Astrocyte of the spinal cord (primary cell): ENCODE measurements at places on chromosomes 11 and 22.
A peak's percentile ranks its signal among the peaks of the same experiment; 100 is the strongest.

- peak; percentile 73 for DNase-seq
These were observed 15.5 kb downstream of the APOL3 start for GRCh38 chr22:36144886-36145541.

GRCh38 chr11:102603091-102603490, 22.0 kb downstream of the MMP20 start:
- peak; percentile 85 for DNase-seq

DNA sequence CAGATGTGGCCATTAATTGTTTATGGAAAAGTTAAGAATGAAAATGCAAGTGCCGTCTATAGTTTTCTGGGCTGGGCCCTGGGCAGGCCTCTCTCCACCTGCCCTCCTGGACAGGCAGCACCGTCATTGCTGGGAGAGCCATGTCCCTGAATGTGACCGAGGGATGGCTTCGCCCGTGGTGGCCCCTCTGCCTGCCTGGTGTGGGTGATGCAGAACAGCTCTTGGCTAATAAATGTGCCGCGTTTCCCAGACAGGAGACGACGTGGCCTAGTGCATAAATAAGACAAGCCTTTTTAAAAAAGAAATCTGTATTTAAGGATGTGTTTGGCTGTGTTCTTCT, 407.3 kb downstream of the TBC1D22A start:
- no peak for DNase-seq

DNA sequence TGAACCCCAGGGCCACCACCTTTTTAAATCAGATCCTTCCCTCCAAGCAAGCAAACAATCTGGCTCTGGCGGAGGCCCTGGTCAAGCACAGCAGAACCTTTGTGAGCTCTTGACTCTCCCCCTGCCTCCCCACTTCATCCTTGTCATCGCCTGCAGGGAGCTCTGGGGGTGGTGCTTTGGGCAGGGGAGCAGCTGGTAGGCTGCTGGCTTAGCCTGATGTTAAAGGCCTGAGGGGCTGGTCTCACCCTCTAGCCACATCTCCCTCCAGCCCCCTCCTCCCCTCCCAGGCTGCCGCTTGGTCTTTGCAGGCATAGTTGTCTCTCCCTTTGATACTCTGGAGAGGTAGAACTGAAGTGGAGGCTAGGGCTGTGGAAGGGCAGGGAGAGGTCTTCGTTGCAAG, 50.9 kb downstream of the THAP12 start:
- no peak for DNase-seq

GRCh38 chr11:74644081-74644480, 51.7 kb downstream of the POLD3 start:
- no peak for DNase-seq

GRCh38 chr11:78748918-78749690, 174.4 kb upstream of the NARS2 start:
- no peak for DNase-seq

- DNase-seq: peak; percentile 68
These were observed 11.7 kb downstream of the TECTA start for GRCh38 chr11:121112498-121113455.

GRCh38 chr11:88501541-88501940, 164.0 kb upstream of the CTSC start:
- DNase-seq: no peak

DNA sequence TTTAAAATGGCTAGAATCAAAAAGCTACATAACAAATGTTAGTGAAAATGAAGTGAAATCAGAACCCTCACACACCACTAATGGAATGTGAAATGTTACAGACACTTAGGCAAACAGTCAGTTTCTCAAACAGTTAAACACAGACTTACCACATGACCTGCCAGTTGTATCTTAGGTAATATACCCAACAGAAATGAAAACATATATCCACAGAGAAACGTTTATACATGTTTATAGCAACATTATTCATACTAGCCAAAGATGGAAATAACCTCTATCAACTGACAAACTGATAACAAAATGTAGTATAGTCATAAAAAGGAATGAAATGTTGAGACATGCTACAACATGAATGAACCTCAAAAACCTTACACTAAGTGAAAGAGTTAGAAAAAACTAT, 131.5 kb upstream of the TRPC6 start:
- no peak for DNase-seq

GRCh38 chr11:64533501-64533900, 57.5 kb upstream of the SLC22A12 start:
- no peak for DNase-seq

DNA sequence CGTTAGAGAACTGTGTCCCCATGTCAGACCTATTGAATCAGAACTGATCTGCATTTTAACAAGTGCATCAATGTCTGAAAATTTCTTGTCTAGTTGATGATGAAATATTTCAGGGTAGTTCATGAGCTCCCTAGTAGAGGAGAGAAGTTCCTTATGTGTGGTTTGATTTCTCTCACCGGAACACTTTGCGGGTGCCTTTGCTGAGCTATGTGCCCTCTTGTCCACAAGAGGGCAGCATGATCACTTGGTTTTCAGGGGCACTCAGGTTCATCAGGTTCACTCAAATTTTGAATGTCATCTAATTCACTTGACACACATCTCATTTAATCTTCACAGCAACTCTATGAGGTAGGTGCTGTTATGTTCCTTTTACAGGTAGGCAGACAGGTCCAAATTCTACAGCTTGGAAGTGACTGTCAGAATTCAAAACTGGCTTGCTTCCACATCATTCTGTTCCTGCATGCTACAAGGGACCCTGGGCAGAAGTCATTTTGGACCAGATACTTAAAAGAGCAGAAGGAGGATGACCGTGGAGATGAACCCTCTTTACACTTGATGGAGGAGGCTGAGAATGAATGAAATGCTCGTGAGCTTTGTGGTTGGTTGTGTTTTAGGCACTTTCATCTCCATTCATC, 55.6 kb downstream of the P4HA3 start:
- DNase-seq: peak; percentile 74

GRCh38 chr11:86408845-86409244, 34.2 kb downstream of the CCDC81 start:
- DNase-seq: no peak

DNA sequence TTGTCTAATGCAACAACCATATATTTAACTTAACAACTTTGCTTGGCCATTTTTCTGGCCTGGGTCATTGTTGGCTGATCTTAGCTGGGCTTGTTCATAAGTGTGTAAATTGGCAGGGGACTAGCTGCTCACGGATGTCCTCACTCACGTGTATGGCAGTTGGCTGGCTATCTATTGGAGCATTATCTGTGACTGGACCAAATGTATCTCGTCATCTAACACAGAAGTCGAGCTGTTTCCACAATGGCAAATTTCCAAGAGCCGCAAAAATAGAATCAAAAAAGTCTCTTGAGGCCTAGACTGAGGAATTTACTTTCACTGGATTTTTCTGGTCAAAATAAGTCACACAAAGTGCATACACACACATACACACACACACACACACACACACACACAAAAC, 893.3 kb downstream of the FAM181B start:
- DNase-seq: peak; percentile 4

DNA sequence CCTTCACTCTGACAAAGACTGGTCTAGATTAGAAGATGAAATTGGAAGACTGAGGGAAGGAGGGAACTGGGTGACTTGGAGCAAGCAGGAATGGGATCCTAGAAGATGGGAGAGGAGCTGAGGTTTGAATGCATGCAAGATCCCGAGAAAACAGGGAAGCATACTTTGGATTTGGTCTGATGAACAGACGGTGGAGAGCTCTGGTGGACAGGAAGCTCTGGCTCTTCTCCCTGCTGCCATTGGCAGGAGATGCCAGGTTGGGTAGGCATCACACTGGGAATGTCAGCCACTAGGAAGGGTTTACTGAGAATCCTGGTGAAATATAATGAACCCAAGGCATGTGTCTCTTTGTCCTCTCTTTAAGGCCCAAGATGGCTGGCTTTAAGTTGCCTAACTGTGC, 16.5 kb downstream of the NAV2 start:
- no peak for DNase-seq

- peak; percentile 92 for DNase-seq
These were observed 20.1 kb upstream of the MRGPRX2 start for GRCh38 chr11:19080579-19080993.

DNA sequence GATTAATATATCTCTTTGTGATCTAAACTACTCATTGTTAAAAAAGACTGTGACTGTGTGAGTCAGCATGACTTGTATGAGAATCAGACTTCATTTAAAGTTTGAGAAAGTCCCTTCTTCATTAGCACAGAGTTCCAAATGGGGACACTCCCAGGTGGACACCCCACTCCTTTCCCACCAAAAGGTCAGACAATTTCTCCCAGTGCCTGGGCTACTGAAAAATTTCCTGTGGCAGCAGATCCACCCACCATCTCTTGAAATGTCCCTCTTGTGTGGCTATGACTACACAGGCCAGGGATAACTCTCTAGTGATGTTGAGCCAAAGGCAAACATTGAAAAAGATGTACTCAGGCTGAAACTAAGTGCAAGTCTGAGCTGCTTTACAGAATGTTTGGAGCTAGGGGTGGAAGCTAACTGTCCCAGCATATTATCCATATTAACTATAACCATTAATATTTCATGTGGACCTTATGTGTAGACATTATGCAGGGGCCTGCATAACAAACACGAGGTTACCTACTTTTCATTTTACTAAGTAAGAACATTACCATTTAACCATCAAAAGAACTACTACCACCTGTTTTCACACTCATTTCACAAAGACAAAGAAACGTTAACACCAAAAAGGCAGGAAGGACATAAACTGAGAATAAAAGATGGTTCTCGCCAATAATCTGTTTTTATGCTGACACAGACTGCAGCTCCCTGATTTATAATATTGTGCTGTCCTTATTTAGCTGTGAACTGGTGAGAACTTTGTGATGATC, 44.8 kb downstream of the MMP20 start:
- no peak for DNase-seq

DNA sequence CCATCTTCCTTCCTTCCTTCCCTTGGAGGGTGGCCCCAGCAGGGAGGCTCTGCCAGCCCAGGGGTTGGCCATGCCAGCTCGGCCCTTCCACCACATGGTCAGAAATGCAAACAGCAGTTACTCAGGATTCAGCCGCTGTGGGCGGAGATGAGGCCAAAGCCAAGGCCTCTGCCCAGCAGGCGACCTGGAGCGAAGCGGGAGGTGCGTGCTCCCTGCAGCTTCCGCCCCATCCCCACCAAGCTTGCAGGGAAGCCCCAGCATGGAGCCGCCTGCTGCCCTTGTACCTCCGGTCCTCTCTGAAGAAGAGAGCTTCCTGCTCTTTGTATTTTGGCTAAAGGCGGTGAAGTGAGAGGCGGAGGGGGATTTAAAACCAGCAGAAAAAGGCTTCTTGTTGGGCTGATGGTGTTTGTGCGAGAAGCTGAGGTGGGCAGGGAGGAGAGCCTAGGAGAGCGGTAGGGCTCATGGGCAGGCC, 50.4 kb downstream of the ANO1 start:
- peak; percentile 61 for DNase-seq

DNA sequence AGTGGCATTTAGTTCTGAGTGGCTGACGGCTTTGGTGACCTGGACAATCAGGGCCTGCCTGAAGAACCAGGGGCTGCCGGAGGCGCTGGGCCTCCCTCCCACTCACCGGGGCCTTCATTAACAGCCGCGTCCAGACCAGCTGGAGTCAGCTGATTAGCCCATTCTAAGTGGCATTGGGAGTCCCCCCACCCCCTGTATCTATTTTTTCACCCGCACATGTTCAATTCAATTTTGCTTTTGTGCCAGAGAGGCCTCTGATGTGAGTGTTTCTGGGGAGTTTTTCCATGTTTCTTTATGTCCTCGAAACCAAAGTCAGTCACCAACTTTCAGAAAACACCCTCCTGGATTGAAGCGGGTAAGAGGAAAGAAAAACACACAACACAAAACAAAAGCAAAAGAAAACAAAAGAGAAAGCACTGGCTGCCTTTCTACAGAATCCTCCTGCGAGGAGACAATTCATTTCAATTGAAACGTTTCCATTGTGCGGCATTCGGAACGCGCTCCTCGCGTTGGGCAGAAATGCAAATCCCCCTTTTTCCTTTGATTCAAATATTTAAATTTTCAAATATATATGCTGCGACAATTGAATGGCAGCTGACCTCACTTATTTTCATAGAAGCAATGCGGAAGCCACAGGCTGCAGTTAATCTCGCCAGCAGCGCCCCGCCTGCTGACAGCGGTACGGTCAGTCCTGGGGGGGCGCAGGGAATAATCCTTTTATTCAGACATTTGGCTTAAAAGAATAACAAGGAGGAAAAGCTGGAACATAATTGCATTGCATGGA, 17.7 kb downstream of the CDKN1C start:
- DNase-seq: no peak

GRCh38 chr11:75593286-75593915, 31.3 kb downstream of the SERPINH1 start:
- no peak for DNase-seq

- DNase-seq: no peak
These were observed 74.8 kb upstream of the RCN1 start for GRCh38 chr11:32016111-32016510.

DNA sequence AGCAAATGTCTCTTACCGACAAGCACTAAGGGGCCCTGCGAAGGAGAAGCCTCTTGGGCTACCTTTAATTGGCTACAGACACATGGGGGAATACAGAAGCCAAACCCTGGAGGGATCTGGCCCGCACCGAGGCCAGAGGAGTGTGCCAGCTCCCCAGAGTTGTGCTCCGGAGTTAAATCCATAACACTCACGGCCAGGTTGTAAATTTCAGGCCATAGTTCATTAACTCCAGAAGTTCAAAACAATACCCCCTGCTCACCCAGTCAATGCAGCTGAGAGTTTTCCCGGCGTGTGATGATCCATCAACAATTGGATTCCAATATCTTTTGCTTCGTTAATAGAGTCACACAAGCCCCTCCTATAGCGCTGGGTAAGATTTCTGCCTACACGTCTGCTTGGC, 371.5 kb downstream of the NXPE2 start:
- DNase-seq: no peak

- peak; percentile 13 for DNase-seq
These were observed 91.5 kb downstream of the RTL6 start for GRCh38 chr22:44406341-44407170.

GRCh38 chr11:93689240-93689639, 27.8 kb downstream of the CEP295 start:
- no peak for DNase-seq

DNA sequence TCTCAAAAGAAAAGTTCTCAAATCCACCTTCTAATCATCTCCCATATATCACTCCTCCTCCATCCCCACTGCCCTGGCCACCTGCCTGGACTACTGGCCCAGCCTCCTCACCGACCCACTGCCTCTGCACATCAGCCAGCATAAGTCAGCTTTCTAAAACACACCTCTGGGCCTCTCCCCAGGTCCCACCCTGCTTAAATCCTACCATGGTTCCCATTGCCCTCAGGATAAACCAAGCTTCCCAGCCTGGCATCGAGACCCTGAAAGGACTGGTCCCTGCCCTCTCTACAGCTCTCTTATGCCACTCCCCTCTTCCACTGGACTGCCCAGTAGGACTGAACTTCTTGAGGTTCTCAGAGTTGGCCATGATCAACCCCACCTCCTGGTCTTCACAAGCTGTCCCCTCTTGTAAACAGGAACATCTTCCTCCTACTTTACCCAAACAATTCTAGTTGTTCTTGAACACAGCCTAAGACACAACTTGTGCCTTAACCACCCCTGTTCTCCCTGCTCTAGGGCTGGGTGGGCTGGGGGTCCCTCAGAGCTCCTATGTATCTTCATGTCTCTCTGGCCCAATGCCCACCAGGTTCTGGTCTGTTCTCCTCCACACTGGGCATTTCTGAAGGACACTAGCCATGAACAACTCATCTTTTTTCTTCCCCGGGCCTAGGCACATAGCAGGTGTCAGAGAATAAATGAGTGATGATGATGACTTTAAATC, 12.6 kb upstream of the P2RY6 start:
- no peak for DNase-seq
